Putamen (tissue), 1 donor: ENCODE measurements at places on chromosomes 2 and 18.
A peak's percentile ranks its signal among the peaks of the same experiment; 100 is the strongest.

- no peak for DNase-seq
Observed at GRCh38 chr2:64625299-64626145, 28.2 kb downstream of the SERTAD2 start.

GRCh38 chr18:73670039-73670438 lies 477.6 kb downstream of the FBXO15 start:
- DNase-seq = no peak

GRCh38 chr2:62524293-62524941 lies 18.4 kb upstream of the TMEM17 start:
- no peak for DNase-seq

DNA sequence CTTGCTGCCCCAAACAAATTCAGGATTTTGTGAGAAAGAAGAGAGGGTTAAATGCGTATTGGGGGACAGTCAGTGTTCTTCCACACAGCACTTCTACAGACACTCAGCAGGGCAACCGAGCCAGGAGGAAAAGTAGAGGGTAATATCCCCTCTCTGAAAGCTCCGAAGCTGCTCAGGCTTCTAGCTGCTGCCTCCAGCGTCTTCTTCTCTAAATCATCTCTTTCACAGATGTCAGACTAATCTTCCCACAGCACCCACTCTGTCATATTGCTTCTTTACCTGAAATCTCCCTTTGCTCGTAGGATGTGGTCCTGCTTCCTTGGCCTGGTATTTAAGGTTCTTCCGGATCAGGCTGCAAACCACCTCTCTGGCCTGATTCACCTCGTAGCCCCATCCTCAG lies 117.6 kb upstream of the HAAO start:
- DNase-seq = no peak

GRCh38 chr2:69911985-69912563 lies 2.8 kb upstream of the MXD1 start:
- peak; percentile 73 for DNase-seq

GRCh38 chr2:3633089-3633981 lies 24.7 kb upstream of the ALLC start:
- no peak for DNase-seq

DNA sequence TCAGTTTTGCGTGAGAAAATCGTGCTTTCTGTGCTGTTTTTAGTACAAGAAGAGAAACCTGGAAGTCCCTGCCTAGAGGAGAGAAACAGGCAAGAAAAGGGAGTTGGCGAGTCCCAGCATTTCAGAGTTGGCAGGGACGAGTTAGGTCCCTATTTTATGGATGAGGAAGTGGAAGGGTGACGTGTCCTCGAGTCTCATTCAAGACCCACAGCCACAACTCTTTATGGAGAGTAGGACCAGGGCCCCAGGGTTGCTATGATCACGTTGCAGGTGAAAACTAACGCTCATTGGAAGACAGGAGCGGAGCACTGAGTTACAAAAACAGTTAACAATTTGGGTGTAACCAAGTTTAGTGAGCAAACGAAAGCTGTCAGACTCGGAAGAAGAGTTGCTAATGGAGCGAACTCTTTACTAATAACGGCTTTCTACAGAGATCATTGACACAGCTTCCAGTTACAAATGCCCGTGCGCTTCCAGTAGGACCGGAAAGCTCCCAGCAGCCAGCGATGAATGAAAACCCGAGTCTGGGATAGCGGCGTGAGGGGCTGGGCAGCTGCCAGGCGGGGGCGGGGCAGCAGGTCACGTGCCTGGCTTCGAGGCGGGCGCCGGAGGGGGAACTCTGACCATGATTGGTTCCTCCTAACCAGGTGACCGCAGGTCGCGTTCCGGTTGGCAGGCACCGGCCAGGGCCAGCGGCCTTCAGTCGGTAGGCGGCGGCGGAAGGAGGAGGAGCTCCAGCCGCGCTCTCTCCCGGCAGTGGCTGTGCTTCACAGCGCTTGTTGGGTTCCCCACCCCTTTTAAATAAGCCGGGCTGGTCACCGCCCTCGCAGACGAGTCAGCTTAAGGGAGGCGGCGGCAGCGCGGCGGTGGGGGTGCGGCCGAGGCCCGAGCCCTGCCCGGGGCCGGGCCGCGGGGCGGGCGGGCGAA lies at the start of gene CCNYL1:
Gene CCNYL1 (plus strand): TSS at position 827 of the 927 bp plus-strand sequence. CDS start 257 bp downstream, outside the sequence.
- peak; percentile 98 for DNase-seq

GRCh38 chr18:58580078-58580477 lies 48.8 kb downstream of the ALPK2 start:
- DNase-seq = no peak

DNA sequence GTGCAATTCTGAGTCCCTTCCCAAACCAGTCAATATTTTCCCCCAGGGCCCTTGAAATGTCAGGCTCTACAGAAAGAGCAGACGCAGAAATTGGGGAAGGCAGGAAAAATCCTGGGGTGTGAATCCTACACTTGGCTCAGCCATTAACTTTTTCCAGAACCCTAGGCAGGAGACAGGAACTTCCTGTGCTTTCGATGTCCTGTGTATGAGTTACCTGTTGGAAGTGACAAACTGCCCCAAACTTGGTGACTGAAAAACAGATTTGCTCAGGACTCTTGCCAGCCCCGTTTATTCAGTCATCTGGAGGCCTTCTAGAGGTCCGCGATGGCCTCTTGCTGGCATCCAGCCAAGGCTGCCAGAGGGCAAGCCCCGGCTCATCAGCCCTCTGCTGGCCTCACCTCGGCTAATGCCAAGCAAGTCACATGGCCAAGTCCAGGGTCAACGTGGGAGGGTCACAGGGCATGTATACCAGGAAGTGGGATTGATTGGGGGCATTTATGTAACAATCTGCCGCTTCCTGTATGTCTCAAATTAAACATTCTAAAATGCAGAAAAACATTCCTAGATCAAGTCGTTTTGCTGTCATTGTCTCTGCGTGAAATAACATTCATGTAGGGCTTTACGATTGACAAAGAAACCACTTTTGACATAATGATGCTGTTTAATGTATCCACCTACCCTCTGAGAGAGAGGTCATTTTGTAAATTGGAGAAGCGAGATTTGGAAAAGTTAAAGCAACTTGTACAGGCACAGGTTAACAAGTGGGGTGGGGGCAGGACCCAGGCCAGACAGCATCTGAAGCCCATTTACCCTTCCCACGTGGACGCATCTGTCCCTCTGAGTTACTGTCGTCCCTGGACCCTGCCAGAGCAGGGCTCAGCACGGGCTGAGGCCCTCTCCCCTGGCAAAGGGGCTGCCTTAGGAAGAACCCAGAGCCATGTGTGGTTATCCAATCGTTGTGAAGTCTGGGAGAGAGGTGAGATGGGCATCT lies 179.4 kb downstream of the INHBB start:
- DNase-seq = no peak
